Activated T-helper 1 cell treated with anti-CD3 and anti-CD28 coated beads, Interleukin-2, amount 50 U/mL, for 16 hours (primary cell): ENCODE measurements at places on chromosomes 13 and 19.

DNA sequence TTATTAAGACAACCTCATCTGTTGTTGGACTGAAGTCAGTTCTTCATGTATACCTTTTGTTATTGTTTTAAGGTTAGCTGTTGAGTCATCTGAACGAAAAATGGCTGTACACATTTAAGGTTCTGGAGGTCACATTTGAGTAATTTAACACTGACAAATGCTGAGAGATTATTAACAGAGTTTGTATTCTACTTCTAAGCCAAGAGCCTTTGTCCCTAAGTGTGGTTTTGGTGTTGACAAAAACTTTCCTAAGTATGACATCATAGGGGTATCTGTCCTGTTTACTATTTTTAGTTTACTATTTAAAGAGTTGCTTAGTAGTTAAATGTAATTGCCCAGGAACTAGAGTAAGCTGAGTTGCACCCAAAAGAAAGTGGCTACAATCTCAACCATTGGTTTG lies 71.9 kb downstream of the CDK8 start:
- DNase-seq = no peak

DNA sequence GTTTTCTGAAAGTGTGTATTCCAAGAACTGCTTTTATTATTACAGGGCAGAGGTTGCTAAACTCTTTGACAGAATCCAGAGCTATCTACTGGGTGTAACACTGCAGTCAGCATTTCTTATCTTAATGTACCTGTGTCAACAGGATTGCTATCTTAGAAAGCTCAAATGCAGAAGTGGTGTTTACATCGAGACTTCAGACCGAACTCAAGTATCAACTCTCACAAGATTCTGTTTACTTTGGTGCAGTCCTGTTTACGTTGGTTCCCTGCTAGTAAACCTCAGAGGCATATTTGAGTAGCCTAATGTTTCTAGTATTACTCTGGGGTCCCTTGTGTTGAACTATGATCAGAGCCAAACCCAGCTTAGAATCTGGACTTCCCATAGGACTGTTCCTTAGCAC lies 20.5 kb downstream of the SLC15A1 start:
- no peak for DNase-seq

DNA sequence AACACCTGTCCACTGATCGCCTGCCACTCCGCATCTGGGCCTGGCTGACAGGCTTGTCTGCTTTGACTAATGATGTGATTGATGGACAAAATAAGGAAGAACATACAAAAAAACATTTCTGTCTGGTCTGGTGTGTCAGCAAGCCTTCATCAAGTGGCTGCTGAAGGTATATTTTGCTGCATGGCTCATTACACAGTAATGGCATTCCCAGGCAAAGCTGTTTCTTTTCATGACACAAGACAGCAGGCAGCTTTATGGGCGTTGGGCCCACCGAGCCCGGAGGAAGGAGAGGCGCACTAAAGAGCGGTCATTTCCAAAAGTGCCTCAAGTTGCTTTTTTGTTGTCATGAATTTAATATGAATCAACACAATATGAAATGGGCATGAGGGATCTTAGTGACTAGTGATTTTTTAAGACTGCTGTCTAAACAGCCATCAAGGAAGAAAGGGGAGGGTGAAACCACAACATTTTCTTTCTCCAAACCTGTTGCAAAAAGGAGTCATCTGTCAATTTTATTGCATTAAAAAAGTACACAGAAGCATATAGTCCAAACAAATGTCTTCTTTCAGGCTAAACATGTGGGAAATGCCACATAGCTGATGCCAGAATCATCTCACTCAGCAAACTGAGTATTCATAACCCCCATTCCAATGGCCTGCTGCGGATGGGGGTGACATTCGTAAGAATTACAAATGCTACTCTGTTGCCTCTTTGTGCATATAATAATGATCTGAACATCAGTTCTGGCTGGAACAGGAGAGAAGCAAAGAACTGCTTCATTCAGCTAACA lies 476.6 kb downstream of the ZNF536 start:
- no peak for DNase-seq

GRCh38 chr19:49932041-49932451 lies 2.7 kb upstream of the NUP62 start:
- DNase-seq = no peak

- no peak for DNase-seq
These were observed 291.4 kb downstream of the IRS2 start for GRCh38 chr13:109494925-109495369.

DNA sequence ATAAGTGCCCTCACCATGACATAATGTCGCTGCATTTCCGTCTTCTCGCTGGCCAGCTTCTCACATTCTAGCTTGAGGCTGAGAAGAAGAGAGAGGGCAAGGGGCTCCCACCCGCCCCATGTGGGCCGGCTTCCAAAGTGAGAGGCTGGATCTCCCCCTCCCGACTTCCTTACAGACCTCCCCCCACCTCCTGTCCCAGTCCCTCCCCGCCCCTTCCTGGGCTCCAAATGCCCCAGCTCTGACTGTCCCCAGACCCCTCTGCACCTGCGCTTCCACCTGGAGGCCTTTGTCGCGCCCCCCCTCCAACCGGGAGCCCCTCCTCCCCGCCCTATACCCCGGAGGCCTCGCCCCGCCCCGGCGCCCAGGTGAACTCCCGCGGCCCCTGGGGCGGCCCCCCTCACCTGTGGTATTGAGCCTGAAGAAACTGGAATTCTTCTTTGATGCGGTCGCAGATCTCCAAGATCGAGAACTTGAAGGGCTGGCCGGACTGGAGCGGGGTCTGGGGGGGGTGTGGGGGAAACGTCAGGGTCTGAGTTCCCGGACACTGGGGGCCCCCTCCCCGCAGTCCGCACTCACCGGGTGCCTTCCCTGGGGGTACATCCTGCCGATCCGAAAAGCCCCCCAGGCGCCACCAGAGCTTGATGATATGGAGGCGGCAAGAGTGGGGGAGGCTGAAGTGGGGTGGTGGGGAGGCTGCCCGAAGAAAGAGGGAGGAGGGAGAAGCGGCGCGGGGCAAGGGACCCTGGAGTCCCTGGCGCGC lies 595 bp downstream of the TLE2 start:
- no peak for DNase-seq

DNA sequence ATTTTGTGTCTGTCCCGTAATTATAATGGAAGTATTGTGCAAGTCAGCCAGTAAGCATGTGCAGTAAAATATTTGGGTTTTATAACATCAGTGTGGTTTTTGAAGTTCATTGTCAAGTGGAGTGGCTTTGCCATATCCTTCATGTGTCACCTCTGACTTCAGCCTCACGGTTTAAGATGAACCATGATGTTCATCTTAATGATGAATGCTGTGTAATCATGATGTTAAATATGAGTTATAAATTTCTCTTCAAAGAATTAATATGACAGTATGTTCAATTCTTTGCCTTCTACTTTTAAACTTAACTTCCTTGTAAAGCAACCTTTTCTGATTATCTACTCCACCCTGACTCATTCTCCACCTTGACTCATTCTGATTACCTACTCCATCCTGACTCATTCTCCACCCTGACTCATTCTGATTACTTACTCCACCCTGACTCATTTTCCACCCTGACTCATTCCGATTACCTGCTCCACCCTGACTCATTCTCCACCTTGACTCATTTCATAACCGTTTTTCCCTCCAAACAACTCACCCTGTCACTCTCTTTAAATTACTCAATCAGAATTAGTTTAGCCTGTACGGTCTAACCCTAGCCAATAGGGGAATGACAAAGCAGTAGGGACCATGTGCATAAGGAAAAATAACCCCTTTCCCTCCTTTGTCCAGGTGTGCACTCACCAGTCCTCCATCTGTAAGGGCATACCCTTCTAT lies 50.3 kb upstream of the ANKRD10 start:
- DNase-seq = no peak

- no peak for DNase-seq
These were observed 931 bp downstream of the USP12 start for GRCh38 chr13:27170516-27171243.

GRCh38 chr19:3146677-3147100 lies 10.9 kb downstream of the GNA15 start:
- DNase-seq = peak; percentile 69

DNA sequence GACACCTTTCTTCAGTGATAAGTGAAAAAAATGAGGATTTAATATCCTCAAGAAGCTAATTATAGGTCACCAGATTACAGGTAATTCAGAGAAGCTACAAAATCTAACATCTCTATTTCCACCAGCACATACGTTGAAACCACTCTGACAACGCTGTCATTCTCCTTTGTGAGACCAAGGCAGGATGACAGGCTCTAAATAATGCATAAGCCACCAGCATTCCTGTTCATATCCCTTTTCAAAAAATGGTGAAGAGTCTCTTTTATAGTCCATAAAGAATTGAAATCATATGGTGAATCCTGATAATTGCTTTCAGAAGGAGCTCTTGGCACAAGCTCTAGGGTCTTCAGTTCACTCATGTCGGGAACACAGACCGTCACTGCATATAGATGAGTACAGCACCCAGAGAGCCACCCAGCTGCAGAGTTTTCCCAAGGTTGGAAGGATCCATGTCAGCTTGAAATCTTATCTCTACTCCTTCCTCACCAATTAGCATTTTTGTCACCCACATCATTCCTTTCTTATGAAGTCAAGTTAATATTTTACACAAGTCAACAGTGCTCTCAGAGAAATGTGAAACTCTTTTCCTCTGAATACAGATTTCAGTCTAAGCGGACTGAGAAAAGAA lies 431.4 kb downstream of the TBC1D4 start:
- no peak for DNase-seq

GRCh38 chr13:44759384-44760360 lies 183.5 kb upstream of the TSC22D1 start:
- no peak for DNase-seq

- DNase-seq = no peak
These were observed 2.9 kb downstream of the CGB3 start for GRCh38 chr19:49020931-49021895.

GRCh38 chr19:5534787-5535586 lies 32.8 kb downstream of the TINCR start:
- DNase-seq = no peak

DNA sequence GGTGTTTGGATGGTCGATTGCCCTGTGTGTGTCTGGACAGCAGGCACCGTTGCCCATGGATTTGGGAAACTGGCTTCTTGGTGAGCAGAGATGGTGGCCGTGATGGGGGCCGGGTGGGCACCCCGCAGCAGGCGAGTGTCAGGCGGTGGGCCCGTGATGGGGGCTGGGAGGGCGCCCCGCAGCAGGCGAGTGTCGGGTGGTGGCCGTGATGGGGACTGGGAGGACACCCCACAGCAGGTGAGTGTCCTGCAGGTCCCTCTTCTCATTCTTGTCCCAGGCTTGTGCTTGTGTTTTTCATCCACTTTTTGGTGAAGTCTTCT lies 86.5 kb downstream of the KDM4B start:
- no peak for DNase-seq

DNA sequence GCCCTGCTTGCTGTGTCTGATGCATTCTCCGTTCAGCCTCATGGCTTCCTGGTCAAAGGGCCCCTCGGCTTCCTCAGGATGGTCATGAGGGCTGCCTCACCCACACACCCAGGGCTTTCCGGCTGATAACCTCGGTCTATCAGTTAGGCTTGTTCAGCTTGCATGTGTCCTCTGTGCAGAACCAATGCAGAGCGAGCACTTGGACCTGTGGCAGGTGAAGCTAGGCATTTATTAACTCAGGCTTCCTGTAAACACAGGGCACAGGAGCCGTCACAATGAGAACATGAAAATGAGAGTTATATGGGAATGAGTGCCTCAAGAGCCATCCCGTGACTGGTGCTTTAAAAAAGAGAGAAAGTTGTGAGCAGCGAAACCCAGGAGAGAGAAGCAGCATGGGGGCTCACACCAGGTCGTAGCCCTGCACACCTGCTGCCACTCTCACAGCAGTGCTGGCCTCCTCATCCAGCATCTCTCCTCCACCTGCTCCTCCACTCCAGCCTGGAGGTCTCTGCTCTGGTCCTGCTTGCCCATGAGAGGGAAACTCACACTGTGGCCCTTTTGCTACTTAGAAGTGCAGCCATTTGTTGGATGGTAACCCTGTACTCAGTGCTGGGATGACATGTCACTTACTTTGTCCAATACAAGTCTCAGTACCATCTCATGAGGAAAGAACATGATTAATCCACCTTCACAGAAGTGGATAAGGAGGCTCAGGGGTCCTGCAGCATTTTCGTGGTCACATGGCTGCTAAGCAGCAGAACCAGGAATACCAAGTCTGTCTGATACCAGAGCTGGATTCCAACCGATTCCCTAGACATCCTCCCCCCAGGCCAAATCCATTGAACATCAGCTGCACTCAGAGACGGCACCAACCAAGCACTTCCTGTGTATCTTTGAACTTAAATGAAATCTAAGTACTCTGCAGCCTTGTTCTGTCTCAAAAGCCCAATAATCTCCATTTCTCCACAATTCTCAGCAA lies 50.5 kb upstream of the IRS2 start:
- DNase-seq = no peak

- DNase-seq = no peak
These were observed 14.3 kb downstream of the AKAP8 start for GRCh38 chr19:15365264-15365663.

GRCh38 chr13:58476206-58476918 lies 844.8 kb downstream of the PCDH17 start:
- DNase-seq = no peak
